Gastroesophageal sphincter (tissue), 4 donors: ENCODE measurements at places on chromosomes 6 and 20.

DNA sequence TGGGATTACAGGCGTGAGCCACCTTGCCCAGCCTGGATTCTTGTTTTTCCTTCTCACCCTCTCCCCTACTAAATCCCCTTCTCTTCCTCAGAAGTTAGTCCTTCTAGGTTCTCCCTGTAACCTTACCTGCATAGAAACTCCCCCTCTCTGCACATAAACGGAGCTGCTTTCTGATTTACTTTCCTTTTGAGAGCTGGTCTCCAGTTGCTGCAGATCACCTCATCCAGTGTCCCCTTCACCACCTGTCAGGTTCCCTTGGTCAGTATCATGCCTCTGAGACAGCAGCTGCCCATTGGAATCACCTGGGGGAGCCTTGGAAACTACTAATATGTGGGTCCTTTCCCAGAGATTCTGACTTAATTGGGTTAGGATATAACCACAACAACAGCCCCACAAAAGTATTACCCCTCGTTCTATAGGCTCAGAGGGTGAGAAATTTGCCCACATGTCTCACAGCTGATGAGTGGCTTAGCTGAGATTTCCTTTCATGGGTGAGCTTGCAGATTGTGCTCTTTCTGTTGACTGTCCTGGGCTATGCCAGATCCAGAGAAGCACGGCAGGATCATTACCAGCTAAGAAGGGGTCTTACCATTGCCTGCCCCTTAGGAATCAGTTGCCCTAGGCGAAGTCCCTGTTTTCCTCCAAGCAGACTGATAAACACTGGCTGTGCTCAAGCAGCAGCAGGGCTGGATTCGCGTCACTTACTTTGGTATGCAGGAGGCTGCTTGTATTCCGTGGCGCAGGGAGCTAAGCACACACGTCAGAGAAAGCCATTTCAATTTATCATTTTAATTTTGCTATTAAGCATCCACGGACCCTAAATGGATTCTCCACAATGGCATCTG lies 51.3 kb downstream of the AKAP12 start:
- peak; percentile 89 for ATAC-seq

DNA sequence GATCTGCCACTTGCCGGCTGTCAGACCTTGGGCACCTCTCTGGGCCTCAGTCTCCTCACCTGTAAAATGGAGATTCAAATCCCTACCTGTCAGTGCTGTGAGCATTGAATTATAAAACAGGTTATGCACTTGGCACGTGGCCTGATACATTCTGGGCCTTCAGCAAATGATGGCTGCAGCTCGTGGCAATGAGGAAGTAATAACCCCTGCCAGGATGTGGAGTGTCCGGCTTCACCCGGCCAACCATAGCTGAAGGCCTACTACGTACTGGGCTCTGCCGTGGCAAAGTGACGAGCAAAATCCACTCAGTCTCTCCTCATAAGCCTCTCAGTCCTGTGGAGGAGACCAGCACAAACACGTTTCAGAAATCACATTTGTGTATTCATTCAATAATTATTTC lies 10.9 kb upstream of the VSTM2L start:
- ATAC-seq: no peak

- ATAC-seq: no peak
Measured at GRCh38 chr6:157406661-157407060, 25.7 kb downstream of the ZDHHC14 start.

DNA sequence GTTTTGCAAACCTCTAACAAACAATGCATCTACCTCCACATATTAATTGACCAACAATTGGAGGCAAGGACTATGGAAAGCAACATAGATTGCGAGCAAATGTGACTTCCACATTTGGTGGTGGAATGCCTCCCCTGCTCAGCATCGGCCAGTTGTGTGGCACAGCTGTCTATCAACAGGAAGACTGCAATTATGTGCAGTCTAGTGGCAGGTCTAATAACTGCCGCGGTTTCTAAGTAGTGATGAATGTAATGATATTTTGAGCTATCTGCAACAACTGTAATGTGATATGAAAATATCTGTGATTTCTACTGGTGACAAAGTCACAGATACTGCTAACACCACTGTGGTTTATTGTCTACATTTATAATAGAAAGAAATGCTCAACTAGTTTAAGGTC lies 56.8 kb downstream of the NCR2 start:
- no peak for ATAC-seq

DNA sequence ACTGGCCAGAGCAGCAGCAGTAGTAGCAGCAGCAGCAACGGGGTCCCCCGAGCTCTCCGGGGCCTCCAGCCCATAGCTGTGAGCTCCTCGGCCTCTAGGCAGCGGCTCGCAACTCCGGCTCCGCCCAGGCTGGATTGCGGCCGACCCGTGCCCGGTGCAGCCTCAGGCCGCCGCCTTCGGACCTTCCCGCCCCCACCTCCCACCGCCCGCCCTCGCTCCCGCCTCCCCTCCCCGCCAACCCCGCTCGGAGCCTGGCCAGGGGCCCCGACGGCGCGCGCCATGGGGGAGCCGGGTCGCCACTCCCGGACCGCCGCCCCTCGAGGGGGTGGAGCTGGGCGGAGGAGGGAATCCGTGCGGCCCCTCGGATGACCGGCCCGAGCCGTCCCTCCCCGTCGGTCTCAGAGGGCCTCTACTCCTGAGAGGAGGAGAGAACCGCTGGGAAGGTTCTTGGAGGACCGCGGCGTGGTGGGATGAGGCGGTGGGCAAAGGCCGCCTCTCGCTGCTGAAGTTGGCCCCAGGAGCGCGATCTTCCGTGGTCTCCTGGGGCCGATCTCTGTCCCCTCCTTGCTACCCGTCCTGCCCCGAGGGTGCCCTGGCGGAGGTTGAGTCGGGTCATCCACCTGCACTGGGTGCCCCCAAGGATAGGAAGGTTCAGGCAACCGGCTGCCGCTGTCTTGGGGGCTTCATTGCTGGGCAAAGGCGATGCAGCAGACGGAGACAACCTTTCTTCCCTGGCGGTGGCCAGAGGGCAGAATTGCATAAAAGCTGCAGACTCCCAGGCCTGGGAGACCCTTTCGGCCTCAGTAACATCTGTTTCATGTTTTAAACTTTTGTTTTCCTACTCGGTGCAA lies at the start of gene ADAM33:
Gene ADAM33 (minus strand): TSS at position 80 of the 851 bp plus-strand sequence. CDS start 6 bp downstream, at position 74.
- peak; percentile 52 for ATAC-seq

DNA sequence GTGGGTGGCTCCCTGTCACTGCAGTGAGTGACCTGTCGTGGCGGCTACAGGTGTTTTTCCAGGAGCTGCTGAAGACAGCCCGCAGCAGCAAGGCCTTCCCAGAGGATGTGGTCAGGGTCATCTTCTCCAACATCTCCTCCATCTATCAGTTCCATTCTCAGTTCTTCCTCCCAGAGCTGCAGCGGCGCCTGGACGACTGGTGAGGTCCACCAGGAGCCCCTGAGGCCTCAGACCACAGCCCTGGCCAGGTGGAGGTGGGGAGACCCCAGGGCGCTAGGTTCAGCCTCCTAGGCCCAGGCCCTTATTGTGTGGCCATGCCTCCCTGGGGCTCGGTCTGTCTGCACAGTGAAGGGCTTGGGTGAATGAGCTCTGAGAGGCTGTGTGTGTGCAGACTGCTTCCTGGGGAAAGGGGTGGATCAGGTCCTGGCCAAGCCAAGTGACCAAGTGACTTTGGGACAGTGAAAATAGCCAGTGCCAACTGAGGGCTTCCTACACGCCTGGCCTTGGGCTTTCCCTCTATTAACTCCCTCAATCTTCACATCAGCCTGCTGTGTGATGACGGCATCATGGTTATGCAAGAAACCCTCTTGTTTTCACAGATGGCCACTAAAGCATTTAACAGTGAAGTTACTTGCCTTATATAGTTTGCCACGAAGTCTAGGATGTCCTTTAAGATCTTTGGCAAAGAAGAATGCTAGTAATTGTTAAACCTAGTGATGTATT lies 6.4 kb downstream of the FGD2 start:
- ATAC-seq: no peak

- ATAC-seq: peak; percentile 90
Measured at GRCh38 chr6:291697-292505, at the start of gene DUSP22. Gene DUSP22 (plus strand): TSS chr6:292487. CDS start chr6:292540, 53 bp downstream.

DNA sequence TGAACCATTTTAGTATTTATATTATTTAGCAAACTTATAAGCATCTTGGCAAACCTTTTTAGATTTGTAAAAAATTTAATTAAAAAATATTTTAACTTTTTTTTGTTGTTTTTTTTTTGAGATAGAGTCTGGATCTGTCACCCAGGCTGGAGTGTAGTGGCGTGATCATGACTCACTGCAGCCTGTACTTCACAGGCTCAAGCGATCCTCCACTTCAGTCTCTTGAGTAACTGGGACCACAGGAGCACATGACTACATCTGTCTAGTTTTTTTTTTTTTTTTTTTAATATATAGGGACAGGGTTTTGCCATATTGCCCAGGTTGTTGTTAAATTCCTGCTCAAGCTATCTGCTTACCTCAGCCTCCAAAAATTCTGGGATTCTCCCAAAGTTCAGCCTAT lies 161.1 kb downstream of the EYS start:
- no peak for ATAC-seq

GRCh38 chr6:134956032-134956431 lies 6.1 kb upstream of the ALDH8A1 start:
- ATAC-seq: no peak

- ATAC-seq: no peak
Measured at GRCh38 chr20:5776077-5776476, 25.9 kb downstream of the SHLD1 start.

- ATAC-seq: no peak
Measured at GRCh38 chr6:63477422-63478040, 94.7 kb upstream of the LOC128125822 start.

DNA sequence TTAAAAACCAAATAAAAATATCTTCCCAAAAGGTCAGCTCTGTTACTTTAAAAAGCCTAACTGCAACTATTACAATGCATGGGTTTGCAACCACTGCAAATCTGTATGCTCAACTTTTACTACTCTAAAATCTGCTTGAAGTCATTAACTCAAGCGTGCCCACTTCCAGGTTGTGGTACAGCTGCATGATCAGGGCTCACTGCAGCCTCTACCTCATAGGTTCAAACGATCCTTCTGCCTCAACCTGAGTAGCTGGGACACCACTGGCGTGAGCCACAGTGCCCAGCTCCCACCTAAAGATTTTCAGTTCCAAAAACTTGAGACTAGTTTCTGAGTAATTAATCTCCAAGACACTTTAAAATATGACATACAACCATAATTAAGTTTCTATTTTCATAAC lies 8.2 kb downstream of the DIDO1 start:
- ATAC-seq: no peak

GRCh38 chr20:37207171-37207570 lies 27.8 kb upstream of the MROH8 start:
- ATAC-seq: no peak

DNA sequence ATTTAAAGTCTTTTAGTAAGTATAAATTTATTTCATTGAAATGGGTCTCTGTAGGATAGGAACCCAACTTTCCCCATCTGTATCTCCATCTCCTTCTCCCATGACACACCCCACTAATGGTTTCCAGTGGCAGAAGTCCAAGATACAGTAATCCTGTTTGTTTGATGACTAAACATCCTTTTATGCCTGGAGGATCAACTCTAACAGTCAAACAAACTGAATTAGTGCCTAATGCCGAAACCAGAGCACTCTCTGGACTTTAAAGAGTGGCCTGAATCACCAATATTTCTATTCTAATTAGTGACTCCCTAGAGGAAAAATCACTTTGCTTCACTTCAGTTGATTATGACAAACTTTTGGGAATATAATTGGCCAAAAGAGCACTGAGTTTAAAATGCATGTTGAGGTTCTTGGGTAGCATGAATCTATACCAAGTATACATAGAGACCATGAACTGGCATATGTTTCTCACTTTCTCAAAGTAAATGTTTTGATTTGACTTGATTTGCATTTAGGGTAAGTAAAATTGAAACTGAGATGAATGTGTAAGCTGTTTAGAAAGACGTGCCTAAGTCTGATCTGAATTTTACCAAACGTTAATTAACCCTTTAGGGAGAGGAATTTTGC lies 776.4 kb upstream of the NRSN1 start:
- no peak for ATAC-seq

- no peak for ATAC-seq
Measured at GRCh38 chr20:32263398-32263954, 14.0 kb upstream of the KIF3B start.

GRCh38 chr6:14026831-14027539 lies 90.6 kb upstream of the CD83 start:
- no peak for ATAC-seq

GRCh38 chr6:48213076-48213788 lies 102.2 kb upstream of the PTCHD4 start:
- no peak for ATAC-seq

GRCh38 chr20:47396762-47397476 lies 40.4 kb upstream of the ZMYND8 start:
- ATAC-seq: no peak

DNA sequence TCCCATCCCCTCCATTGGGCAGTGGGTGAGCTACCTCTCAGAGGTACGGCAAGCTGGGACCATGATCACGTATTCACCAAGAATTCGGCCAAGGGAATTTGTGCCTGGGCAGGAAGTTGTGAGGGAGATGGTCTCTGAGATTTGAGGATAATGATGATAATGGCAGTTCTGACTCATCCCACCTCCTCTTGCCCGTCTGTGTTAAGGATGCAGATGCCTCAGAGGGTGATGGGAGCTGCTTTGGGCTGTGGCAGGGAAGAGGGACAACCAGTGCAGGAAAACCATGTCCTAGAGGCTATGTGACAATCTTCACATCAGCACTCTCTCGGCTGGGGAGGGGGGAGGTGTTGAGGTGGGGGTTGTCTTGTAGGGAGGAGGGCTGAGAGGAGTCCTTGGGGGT lies 4.3 kb downstream of the TGM6 start:
- no peak for ATAC-seq

GRCh38 chr6:105893741-105894140 lies 192.4 kb upstream of the PRDM1 start:
- no peak for ATAC-seq

DNA sequence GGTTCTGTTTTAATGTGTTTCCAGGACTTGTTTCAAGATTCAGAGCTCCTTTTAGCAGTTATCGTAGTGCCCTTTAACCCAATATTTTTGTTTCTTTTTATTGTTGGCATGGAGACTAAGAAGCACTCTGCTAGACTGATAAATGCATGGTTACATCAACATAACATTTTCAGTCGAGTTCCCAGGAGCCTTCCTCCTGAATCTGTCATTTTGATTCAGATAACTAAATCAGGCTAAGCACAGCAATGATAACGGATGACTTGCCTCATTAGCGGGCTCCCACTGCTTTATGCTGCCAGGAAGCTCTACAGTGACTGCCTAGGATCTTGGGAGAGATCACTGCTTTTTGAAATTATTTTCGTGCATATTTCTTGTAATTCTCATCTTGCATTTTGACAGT lies 772.8 kb upstream of the GJE1 start:
- ATAC-seq: no peak

DNA sequence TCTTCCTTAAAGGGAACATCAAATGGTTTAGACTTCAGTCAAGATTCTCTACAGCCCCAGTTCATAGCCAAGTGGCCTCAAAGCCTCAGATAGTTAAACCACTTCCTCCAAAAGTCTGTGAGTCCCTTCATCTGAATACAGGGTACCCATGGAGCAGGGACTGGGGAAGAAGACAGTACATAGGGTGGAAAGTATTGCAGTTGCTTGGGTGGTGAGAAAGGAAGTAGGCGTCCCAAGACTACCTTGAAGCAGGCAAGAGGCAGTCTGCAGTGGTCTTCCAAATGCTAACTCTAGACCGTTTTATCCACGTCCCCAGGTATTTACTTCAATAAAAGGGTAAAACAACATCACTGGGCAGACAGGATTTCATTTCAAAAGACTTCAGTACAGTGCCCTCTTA lies 2.0 kb downstream of the FYN start:
- no peak for ATAC-seq

GRCh38 chr20:59678288-59678687 lies 73.9 kb downstream of the PHACTR3 start:
- ATAC-seq: no peak
